Thymus (tissue), 14 donors: ENCODE measurements at places on chromosomes 12 and 14.

- no peak for DNase-seq
- no peak overlapping the region for H3K27ac ChIP-seq
- peaks cover 31% of the 10 kb centered on the region for H3K4me1 ChIP-seq
These were observed 11.0 kb upstream of the ZNF385A start for GRCh38 chr12:54395545-54395944.

DNA sequence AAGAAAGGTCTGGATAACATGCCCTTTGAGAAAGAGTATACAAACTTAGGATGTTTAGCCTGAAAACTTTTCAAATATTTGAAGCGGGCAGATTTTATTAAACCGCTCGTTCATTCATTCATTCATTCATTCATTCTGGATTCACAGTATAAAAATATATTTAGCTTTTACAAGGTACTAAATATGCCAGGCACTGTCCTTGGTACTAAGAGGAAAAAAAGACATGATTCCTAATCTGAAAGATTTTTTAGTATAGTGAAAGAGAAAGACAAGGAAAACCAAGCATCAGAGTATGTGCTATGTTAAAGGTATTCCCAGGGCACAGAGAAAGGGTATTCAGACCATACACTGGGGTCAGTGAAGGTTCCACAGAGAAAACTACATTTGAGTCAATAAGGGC, 299.7 kb downstream of the BCAT1 start:
- no peak for DNase-seq
- no peaks in the 10 kb centered on the region for H3K36me3 ChIP-seq
- no peak overlapping the region for H3K4me3 ChIP-seq
- H3K27ac ChIP-seq: no peak overlapping the region
- no peaks in the 10 kb centered on the region for H3K4me1 ChIP-seq

GRCh38 chr14:46048127-46048526, 603.5 kb downstream of the RPL10L start:
- no peak overlapping the region for H3K27ac ChIP-seq
- H3K36me3 ChIP-seq: no peaks in the 10 kb centered on the region
- no peak overlapping the region for H3K4me3 ChIP-seq

- no peak overlapping the region for H3K27ac ChIP-seq
- H3K36me3 ChIP-seq: peaks cover 7% of the 10 kb centered on the region
- DNase-seq: no peak
- peaks cover 18% of the 10 kb centered on the region for H3K27me3 ChIP-seq
These were observed 3.9 kb downstream of the AJUBA start for GRCh38 chr14:22978487-22978837.

DNA sequence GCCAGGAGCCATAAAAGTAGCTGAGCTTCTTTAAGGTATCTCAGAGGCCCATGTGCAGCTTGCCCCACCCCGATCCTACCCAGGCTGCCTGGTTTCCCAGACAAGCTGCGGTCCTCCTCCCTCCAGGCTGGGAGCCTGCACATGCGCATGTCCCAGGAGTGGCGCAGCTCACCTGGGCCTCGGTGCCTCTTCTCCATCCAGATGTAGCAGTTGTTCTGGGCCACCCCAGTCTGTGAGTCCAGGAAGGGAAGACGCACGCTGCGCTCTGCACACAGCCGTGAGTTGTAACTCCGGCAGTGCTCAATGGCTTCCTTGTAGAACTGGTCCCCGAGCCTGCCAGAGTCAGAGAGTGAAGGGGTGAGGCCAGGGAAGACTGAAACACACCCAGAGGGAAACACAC, 122.3 kb downstream of the DPF3 start:
- no peaks in the 10 kb centered on the region for H3K36me3 ChIP-seq
- no peak for DNase-seq
- H3K27me3 ChIP-seq: no peaks in the 10 kb centered on the region
- H3K27ac ChIP-seq: no peak overlapping the region
- H3K4me3 ChIP-seq: no peak overlapping the region

GRCh38 chr14:65167072-65167645, 64.8 kb upstream of the MAX start:
- H3K27me3 ChIP-seq: no peaks in the 10 kb centered on the region
- H3K4me1 ChIP-seq: peaks cover 4% of the 10 kb centered on the region
- no peak for DNase-seq
- no peak overlapping the region for H3K4me3 ChIP-seq
- H3K27ac ChIP-seq: no peak overlapping the region
